ENCODE measurements at places on chromosomes 7 and 10. TPM values are rescaled to one million over a fixed set of nuclear protein-coding genes. Genes with fewer than 3 reads are reported as not detected.
A peak's percentile ranks its signal among the peaks of the same experiment; 100 is the strongest.

DNA sequence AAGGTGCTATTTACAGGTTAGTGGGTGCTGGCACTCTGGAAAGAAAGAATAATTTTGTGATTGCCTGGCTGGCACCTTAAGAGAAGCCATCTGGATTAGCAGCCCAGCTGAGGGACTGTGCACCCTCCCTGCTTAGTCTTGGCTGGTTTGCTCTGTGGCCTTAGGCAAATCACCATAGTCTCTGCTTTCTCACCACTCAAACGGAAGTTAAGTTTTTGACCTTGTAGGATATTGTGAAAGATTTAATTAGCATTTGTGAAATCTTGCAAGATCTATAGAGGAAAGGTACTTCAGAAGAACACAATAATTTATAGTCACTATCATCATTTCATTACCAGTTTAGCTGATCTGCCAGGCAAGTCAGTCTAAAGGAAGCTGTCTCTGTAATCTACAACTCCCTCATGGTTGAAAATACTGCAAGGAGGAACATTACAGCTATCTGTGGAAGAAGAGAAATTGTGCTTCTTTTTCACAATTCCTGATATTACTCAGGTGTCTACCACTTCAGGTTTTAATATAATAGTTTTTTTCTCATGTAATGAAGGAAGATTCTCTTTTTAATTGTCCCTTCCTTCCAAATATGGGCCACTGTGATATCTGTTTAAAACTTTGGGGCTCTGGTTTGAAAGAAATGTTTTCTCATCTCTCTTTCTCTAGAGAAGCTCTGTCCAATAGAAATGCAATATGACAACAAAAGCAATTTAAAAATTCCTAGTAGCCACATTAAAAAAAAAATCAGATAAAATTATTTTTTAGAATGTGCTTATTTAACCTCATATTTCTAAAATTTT, 219.6 kb downstream of the PTEN start:
- no peak for DNase-seq
- no peaks in the 10 kb centered on the region for H3K27me3 ChIP-seq
- H3K4me3 ChIP-seq, result no peak overlapping the region
- H3K4me1 ChIP-seq, result peaks cover 39% of the 10 kb centered on the region
- no peak overlapping the region for H3K27ac ChIP-seq
- H3K36me3 ChIP-seq, result no peaks in the 10 kb centered on the region

GRCh38 chr7:91655656-91656055, 224.8 kb downstream of the MTERF1 start:
- no peaks in the 10 kb centered on the region for H3K4me1 ChIP-seq
- no peak overlapping the region for H3K27ac ChIP-seq
- no peak for DNase-seq

- no peak for DNase-seq
- no peak overlapping the region for H3K4me3 ChIP-seq
- H3K27me3 ChIP-seq, result no peaks in the 10 kb centered on the region
- no peaks in the 10 kb centered on the region for H3K4me1 ChIP-seq
Measured at GRCh38 chr7:77904252-77904651, 105.7 kb downstream of the PHTF2 start.

GRCh38 chr7:85052056-85052737, 134.7 kb downstream of the SEMA3D start:
- no peak overlapping the region for H3K27ac ChIP-seq
- H3K4me3 ChIP-seq, result no peak overlapping the region
- no peaks in the 10 kb centered on the region for H3K4me1 ChIP-seq
- H3K36me3 ChIP-seq, result no peaks in the 10 kb centered on the region
- no peaks in the 10 kb centered on the region for H3K27me3 ChIP-seq
- DNase-seq, result no peak

The GIMAP2 gene
- 5.9 TPM for total RNA-seq

The CHAT gene
- not detected for total RNA-seq

The PDE6C gene
- not detected for total RNA-seq

The ATAD1 gene
- 29.1 TPM for total RNA-seq

The SLC26A3 gene
- not detected for total RNA-seq

DNA sequence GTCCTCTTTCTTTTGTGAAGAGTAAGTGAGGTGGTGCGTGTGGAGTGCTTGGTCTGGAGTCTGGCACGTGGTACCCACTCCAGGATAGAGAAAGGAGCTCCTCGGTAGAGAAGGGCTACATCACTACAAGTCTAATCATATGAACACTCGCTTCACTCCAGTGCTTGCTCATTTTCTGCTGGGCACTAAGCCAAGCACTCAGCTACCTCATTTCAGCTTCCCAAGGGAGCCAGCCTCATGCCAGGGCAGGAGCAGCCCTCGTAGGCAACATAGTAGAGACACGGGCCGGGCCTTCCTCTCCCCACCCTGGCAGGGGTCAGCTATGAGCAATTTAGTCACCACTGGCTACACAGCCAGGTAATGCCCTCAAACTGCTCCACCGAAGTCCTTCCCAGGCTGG, 11.4 kb upstream of the HSPA12A start:
- H3K4me3 ChIP-seq, result no peak overlapping the region
- peak overlapping the region; percentile 5 for H3K27ac ChIP-seq
- H3K36me3 ChIP-seq, result no peaks in the 10 kb centered on the region

GRCh38 chr7:56074371-56074791, 10.3 kb downstream of the SUMF2 start:
- H3K27ac ChIP-seq, result peak overlapping the region; percentile 64
- DNase-seq, result peak; percentile 84

DNA sequence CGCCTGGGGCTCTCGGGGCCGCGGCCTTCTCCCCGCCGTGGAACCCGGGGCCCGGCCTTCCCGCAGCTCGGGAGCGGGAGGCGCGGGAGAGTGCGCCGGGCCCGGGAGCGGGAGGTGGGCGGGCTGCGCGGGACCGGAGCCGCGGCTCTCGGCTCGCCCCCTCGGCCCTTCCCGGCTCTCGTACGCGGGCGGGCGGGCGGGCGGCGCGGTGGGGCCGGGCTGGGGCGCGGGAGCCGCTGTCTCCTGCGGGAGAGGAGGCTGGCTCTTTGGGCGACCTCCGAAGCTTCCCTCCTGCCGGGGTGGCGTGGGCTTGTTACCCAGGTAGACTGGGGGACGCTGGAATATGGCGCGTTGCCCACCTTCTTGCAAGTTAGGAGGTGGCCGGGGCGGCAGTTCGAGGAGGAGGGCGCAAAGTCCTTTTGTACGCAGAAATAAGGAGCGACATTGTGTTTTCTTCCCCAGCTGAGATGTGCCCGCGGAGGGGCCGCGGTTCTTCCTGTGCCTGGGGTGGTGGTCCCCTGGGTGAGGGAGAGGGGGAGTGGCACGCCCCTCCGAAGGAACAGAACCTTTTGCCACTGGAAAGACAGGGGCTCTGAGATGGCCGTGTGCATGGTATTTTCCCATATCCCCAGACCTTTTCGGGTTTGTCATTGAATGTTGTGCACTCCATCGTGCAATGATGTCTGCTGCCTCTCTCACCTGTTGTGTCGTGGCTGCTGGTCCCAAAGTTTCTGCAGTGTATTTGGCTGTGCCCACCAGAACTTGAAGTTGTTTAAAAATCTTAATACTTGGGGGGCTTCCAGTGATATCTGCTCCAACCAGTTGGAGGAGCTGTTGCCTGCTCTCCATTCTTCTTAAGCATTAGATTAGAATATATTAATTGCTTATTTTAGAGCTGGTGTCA, 844 bp downstream of the NRF1 start:
- peak overlapping the region; percentile 84 for H3K27ac ChIP-seq
- DNase-seq, result peak; percentile 15
- H3K36me3 ChIP-seq, result no peaks in the 10 kb centered on the region
- H3K27me3 ChIP-seq, result no peaks in the 10 kb centered on the region
- H3K4me1 ChIP-seq, result peaks cover 15% of the 10 kb centered on the region

The C10orf88 gene
- 3.0 TPM for total RNA-seq

- H3K36me3 ChIP-seq, result peaks cover 2% of the 10 kb centered on the region
- H3K27me3 ChIP-seq, result no peaks in the 10 kb centered on the region
- H3K4me1 ChIP-seq, result peaks cover 68% of the 10 kb centered on the region
- no peak overlapping the region for H3K4me3 ChIP-seq
- no peak for DNase-seq
- H3K27ac ChIP-seq, result peak overlapping the region; percentile 41
Measured at GRCh38 chr10:51369903-51370302, 295.6 kb downstream of the PRKG1 start.

DNA sequence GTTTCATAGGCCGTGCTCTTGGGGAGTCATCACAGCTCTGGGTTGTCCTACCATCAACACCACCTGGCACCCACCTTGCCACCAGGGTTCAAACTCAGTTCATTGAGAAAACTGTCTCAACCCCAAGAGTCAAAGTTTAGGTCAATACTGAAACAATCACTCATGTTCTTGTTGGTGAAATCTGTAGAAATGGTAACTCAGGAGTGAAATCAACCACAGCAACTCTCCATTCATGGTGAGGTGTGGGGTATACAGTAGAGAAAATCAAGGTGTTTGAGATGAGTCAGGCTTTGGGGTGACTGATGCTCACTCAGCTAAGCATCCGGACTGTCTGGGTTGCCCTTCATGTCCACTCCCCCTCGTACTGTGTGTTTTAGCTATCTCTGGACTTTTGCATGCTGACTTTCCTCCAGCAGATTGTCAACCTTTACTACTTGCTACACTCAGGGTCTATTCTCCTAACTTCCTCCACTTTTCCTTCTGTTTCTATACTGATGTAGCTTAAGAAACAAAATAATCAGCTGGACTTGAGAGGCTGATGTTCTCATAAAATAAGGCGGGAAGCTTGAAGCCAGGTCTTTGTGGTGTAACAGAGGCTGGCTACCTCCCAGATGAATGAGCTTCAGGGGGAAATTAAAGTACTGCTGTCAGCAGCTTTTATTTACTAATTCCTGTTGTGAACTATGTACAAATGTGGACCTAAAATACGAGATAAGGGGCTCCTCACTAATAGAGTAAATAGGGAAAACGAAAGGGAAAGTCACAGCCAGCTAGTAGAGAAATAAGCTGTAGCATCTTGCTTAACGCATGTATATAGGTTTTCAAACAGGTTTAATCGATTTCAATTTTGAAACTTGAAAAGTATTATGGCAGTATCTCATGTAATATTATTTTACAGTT, 173.6 kb upstream of the AKR1E2 start:
- no peak overlapping the region for H3K27ac ChIP-seq
- H3K4me1 ChIP-seq, result peaks cover 39% of the 10 kb centered on the region
- no peak overlapping the region for H3K4me3 ChIP-seq
- H3K36me3 ChIP-seq, result no peaks in the 10 kb centered on the region
- no peak for DNase-seq

The PURB gene
- total RNA-seq, result 31.5 TPM
